ENCODE measurements at places on chromosomes 13 and 19. TPM values are rescaled to one million over a fixed set of nuclear protein-coding genes. Genes with fewer than 3 reads are reported as not detected.

Gene TTYH1
- 0.96 TPM for total RNA-seq

- DNase-seq, result no peak
Measured at GRCh38 chr19:392375-392970, 16.5 kb downstream of the C2CD4C start.

Gene FFAR2
- total RNA-seq, result 0.12 TPM

- no peak for DNase-seq
Measured at GRCh38 chr13:45410466-45410865, 7.7 kb downstream of the SLC25A30 start.

GRCh38 chr13:31914843-31915242 lies 116.7 kb upstream of the FRY start:
- no peak for DNase-seq

GRCh38 chr13:25116044-25116443 lies 20.1 kb downstream of the PABPC3 start:
- no peak for DNase-seq

Gene TLE6
- total RNA-seq, result 1.3 TPM

DNA sequence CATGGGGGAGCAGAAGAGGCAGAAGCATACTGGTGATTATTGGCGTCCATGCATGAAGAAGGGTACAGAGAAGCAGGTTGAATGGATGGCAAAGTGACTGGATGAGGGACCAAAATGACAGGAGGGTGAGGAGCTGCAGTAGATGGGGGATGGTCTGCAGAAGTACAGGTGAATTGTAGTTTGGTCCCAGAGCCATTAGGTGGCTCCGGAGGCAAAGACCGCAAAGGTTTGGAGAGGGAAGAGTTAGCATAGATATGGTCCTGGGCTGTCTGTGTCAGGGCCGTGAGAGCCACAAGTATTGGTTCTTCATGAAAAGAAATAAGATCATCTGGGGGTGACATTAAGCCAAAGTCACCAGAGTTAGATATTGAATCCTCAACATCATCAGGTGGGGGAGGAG lies 59.0 kb upstream of the ZNF726 start:
- no peak for DNase-seq

Gene IGSF23
- 0.21 TPM for total RNA-seq

DNA sequence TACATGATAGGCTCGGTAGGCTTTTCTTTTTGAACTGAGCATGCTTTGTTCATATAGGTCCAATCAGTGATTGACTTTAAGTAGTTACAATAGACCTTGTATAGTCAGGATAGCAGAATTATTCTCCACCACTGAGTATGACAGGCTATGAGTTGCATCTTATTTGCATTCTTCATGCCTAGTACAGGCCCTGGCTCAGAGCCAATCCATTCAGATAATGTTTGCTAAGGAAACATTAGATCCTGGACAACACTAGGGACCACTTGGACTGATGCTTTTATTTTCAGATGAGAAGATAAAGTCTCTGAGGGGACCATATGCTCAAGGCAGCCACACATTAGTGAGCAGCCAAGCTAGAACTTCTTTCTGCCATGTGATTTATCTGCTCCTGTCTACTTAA lies 133.9 kb downstream of the KL start:
- DNase-seq, result no peak

- DNase-seq, result peak; percentile 83
Measured at GRCh38 chr19:12983542-12984142, 11.6 kb upstream of the NFIX start.

DNA sequence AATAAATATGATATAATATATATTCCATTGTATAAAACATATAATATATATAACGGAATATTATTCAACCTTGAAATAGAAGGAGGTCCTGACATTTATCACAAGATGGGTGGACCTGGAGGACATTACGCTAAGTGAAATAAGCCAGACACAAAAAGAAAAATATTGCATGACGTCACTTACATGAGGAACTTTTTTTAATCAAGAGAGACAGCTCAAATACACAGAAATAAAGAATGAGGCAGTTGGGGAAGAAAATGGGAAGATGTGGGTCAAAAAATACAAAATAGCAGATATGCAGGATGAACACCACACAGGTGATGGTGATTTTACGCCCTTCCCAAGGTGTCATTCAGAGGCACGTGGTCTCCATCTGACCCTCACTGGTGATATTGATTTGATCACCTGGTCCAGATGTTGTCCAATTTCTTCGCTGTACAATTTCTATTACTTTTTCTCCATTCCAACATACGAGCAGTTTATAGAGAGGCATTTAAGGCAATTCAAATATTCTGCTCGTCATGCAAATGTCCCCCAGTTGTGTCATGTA lies 513 bp upstream of the ZNF317 start:
- no peak for DNase-seq

Gene ERICH4
- not detected for total RNA-seq

Gene GAS6
- total RNA-seq, result 167 TPM

Gene PROZ
- total RNA-seq, result not detected

DNA sequence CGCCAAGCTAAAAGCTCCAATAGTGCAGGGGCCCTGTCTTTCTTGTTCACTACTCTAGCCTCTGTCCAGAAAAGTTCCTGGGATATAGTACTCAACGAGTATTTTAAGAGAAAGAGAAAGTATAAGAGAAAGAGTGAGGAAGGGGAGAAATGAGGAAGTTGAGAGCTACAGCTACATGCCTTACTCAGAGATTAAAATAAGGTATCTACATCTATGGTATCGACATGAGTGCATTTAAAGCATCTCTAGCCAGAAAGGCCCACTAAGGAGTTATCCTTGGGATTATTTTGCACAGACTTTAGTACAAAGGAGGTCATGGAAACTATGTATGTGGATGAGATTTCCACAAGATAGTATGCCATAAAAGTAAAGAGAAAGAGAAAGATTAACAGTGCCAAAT lies 28.5 kb downstream of the MYCBP2 start:
- DNase-seq, result no peak

GRCh38 chr19:7265963-7266362 lies 28.3 kb downstream of the INSR start:
- no peak for DNase-seq

GRCh38 chr19:10120538-10121189 lies 965 bp upstream of the EIF3G start:
- DNase-seq, result no peak

Gene PRTN3
- total RNA-seq, result not detected

DNA sequence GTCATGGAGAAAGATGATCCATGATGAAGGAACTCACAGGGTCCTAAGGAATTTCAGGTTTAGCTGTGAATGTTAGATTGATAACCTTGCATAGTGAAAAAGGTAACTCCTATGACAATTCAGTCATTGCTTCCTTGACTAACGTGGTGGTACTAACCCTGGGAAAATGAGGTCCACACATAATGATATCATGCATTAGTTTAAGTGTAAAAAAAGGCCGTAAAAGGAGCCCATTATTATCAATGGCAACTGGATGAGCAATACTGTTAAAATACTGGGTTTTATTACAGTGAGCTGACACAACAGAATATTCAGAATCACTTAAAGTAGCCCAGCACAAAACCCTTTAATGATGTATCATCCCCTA lies 515.4 kb downstream of the DCT start:
- DNase-seq, result no peak

- no peak for DNase-seq
Measured at GRCh38 chr13:103031332-103031873, 34.8 kb downstream of the SLC10A2 start.

GRCh38 chr19:41880329-41880708 lies 2.7 kb upstream of the ARHGEF1 start:
- DNase-seq, result no peak

Gene SULT2A1
- not detected for total RNA-seq

DNA sequence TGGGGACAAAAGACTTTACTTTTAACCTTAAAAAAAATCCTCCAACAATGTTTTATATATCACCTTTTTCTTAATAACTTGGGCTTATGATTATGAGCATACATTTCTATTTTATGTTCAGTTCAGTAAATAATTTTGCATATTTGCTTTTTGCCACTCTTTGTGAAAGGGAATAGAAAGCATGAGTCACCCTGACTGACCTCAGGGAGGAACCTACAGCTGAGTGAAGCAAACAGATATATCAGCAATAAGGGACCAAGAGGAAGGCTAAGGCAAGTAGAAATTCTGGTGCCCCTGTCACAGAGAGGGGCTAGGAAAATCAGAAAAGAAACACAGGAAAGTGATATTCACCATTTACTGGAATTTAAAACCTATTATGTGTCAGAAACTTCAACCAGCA lies 37.2 kb upstream of the SOHLH2 start:
- no peak for DNase-seq

- no peak for DNase-seq
Measured at GRCh38 chr13:40993987-40994386, 25.1 kb downstream of the ELF1 start.

DNA sequence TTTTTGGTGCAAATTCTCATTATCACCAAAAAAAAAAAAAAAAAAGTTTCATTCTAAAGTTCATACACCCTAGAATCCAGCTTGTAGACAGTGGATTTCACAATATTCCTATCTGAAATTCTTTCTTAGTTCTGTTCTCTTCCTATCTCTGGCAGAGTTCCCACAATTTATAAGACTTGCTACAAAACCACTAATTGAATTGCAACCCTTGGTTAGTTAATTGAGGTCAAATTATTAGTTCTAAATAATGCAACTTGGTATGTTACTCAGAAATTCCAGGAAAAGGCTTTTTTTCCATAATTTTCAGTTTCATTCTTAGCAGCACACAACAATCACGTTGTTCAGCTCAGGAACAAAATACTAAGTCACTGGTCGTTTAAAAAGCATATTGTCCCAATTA lies 58.5 kb downstream of the SPATA13 start:
- DNase-seq, result no peak

- DNase-seq, result no peak
Measured at GRCh38 chr13:44573071-44573470, 3.1 kb downstream of the TSC22D1 start.

GRCh38 chr13:32538143-32538620 lies 413 bp downstream of the N4BP2L2 start:
- peak; percentile 44 for DNase-seq

DNA sequence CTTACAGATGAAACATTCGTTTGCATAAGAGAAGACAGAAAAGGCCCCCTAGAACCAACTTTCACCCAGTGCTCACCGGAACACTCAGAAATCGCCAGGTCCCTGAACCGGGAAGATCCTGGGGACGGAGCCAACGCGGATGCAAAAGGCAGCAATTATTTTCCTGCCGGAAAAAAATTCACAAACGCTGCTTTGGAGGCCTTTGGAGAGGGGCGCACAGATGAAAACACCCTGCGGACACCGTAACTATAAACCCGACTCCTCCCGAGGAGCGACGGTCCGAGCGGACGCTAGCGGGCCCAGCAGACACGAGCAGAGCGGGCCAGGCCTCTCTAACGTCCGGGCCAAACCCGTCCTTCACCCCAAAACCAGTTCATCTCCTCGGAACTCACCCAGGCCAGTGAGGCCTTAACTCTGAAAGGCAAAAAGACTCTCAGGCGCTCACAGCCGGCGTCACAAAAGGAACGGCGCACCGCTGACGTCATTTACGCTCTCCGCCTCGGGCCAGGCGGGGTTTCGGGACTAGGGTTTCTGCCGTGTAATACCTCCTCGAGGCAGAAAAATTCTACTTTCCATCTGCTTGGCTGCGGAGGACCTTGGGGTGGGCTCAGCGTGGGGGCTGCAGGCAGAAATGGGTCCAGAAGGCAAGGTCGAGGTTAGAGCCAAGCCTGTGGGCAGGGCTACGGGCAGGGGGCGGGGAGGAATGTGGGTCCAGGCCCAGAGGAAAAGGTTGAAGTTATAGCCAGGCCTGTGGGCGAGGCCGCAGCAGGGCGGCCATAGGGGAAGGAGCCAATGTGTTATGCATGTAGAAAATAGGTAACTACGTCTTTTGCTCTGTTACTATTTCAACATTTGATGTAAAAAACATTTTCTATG lies at the start of gene ZNF426:
TSS of gene ZNF426 (minus strand) at position 463 of the 876 bp plus-strand sequence. CDS start 2,413 bp downstream, outside the sequence.
- DNase-seq, result peak; percentile 89

DNA sequence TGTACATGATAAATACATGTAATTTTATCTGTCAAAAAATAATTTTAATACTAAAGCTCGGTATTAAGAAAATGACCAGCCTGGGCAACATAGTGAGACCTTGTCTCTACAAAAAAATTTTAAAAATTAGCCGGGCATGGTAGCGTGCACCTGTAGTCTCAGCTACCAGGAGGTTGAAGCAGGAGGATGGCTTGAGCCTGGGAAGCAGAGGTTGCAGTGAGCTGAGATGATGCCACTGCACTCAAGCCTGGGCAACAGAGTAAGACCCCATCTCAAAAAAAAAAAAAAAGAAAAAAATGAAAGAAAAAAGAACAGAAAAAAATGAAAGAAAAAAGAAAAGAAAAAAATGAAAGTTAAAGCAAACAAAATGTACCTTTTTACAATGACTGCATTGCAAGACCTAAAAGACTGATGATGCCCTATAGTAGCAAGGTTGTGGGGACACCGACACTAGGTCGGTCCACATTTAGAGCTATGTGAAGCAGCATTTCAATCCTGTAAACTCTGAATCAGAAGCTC lies 5.3 kb downstream of the ZFP14 start:
- DNase-seq, result no peak

DNA sequence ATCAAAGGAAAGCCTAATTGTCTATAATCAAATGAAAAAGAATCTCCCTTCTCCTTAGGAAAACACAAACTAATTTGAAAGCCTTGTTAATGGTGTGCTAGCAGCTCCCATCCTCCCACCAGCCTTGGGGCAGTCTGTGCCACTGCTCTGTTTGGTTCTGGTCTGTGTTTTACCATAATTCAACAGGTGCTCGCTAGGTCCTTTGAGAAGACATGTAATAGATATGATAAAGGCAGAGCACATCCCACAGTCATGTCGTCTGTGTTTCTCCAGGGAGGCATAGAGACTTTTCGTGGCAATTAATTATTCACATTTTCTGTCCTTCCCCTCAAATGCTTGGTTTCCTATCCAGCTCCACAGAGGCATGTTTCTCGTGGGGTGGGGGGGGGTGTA lies 23.8 kb downstream of the FAM124A start:
- DNase-seq, result no peak

Gene PRSS57
- total RNA-seq, result not detected

- DNase-seq, result no peak
Measured at GRCh38 chr13:40377783-40378182, 288.7 kb downstream of the FOXO1 start.

Gene MBD3L2
- not detected for total RNA-seq

- no peak for DNase-seq
Measured at GRCh38 chr13:35716729-35717128, 240.2 kb upstream of the MAB21L1 start.

- no peak for DNase-seq
Measured at GRCh38 chr19:9917321-9917720, 19.0 kb downstream of the OLFM2 start.

DNA sequence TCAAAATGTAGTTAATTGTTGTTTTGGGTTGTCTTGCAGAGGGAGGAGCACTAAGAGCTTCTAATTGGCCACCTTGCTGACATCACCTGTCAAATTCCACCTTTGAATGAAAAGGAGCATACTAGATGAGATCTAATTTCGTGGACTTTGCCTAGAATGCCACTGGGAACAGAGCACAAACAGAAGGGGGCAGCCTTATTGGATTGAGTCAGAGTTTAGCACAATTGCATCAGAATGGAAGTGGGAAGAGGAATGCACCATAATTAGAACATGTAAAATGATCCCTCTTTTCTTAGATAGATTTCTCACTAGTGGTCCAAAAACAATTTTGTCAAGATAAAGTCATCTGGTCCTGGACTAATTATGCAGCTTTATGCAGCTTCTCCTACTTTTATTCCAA lies 1552.2 kb downstream of the PCDH9 start:
- DNase-seq, result no peak

GRCh38 chr19:10637894-10638293 lies 12.5 kb downstream of the SLC44A2 start:
- DNase-seq, result no peak
